Naive thymus-derived CD8-positive, alpha-beta T cell (primary cell): ENCODE measurements at places on chromosomes 7 and 10.

DNA sequence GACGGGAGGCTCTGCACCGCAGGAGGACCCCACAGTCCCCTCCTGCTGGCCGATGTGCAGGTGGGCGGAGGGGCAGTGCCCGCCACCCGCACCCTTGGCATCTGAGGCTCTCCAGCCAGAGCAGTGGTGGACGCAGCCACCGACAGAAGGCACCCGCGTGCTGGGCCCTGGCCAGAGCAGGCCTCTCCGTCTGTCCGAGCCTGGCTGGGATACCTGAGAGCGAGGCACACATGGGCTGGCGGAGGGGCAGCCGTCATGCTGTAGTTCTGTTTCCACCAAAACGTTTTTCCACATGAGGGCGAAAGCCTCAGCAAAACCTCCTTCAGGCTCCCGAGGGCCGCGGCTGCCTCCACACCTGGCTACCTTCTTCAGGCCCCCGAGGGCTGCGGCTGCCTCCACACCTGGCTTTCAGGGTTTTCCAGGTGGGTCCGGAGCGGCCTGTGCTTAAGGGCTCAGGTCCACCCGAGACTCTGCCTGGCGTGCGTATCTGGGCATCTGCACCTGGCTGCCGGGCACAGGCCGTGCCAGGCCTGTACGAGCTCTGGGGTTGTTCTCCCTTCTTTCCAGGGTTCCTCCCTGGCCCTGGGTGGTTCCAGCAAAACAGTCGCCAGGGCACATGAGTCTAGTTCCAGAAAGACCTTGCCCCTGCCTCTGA is 115.5 kb downstream of the INPP5A start:
- no peak for DNase-seq

DNA sequence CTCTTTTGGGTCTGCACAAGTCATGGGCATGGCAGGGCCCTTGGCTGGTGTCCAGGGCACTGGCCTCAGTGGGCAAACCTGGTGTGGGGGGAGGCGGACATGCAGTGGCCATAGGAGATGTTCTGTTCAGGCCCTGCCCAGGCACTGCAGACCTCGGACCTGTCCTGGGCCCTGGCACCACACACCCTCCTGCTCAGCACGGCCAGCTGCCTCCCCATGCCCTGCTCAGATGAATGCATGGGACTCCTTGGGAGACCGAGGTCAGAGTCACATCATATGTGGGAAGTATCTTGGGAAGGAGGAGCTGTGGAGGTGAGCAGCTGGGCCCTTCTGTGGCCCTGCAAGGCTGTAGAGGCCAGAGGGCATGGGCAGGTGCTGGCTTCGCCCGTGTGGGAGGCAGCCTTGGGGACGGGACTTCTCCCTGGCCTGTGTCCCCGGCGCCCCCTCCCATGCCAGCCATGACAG is 130.8 kb downstream of the VIPR2 start:
- DNase-seq = no peak

DNA sequence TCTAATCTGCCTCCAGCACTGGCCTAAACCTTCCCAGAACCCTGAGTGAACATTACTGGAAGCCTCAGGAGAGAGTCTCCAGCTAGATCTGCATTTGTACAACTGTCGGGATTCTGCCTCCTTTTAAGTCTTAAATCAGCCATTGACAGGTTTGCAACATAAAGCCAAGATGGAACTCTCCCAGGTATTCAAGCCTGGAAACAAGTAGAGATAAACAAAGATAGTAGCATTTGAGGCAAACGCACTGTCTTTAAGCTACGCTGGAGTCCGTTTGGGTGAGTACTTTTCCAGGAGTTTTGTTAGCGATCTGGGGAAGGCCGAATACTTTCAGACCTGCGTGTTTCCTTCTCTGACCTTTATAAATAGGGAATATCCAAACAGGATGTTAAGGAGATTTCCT is 317.2 kb upstream of the FZD8 start:
- DNase-seq = no peak

GRCh38 chr10:107971411-107971810 is 806.9 kb upstream of the SORCS1 start:
- DNase-seq = no peak

DNA sequence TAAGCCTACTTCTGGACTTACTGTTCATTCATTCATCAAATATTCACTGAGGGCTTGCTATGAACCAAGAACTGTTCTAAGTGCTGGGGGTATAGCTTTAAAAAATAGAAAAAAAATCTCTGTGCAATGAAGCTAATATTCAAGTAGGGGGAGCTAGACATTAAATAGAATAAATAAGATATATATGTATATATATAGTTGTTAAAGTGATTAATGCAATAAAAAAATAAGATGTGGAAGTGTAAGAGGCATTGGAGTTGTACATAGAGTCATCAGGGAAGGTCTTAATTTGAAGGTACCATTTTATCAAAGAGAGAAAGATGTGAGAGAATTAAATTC is 181.2 kb upstream of the AGR3 start:
- DNase-seq = no peak

DNA sequence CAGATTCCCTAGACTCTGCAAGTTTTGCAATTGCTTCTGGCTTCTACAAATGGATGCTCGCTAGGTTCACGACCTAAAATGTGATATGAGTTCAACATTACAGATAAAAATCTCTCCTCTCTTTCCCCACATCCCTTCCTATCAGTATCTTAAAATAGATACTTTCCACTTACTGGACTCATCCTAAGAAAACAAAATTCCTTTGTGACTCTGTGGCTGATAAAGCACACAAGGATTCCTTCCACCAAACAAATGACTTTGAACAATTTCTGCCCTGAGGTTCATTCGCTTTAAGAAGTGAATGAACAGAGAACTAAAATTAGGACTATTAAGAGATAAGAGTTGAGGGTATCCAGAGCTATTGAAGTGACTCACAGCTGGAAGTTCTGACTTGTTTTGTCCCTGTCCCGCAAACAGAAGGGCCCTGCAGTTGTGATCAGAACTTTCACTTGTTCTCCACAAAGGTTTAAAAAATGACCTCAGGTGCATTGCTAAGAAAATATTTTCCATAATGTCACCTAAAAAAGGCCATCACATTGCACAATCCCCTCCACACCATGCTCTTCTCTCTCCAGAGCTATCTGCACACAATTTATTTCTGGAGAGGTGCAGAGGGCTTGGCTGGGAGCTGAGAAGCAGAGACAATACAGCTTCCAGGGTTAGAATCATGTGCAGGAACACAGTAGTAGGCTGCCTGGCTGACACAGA is 96.1 kb downstream of the PIP4K2A start:
- no peak for DNase-seq

DNA sequence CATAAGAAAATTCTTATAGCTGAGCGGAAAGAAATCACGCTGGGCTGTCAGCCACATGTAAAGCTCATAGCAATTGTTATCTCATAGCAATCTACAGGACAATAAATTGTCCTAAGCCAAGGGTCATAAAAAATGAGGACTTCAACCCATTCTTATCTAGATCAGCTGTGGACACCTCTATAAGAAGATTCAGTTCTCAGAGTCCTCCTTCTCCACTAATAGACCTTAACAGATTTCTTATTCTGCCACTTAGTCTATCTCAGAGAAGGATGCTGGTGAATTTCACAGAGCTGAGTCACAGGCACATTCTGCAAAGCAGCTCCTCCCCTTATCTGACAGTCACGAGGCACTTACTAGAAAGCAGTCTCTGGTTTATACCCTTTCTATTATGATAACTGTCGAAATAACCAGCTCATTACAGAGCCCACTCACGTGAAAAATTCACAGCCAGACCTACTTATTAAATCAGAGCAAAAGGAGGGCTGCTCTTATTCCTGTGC is 185.3 kb upstream of the PCLO start:
- DNase-seq = no peak

- DNase-seq = no peak
Observed at GRCh38 chr10:52280051-52280450, 34.0 kb upstream of the DKK1 start.

DNA sequence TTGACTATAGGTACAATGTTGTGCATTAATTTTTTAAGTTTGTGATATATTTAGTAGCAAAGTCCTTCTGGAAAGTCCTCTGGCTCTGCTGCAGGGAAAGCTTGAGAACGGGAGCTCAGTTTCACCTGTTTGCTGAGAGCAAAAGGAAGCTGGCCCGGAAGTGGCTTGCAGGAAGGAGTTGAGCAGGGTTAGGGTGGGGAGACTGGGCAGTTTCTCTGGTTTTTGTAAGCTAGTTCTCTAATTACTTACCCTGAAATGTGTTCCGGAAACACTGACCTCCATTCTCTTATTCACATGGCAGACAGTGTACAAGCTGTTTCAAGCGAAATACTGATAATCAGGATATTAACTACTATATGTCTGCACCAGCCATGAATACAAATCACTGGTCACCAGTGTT is 22.3 kb downstream of the MAP3K8 start:
- peak; percentile 10 for DNase-seq

- DNase-seq = no peak
Observed at GRCh38 chr10:90148116-90148855, 446.9 kb downstream of the KIF20B start.

- no peak for DNase-seq
Observed at GRCh38 chr7:140678816-140679130, 6.0 kb downstream of the ADCK2 start.

GRCh38 chr10:62626817-62627216 is 177.7 kb upstream of the ADO start:
- no peak for DNase-seq

GRCh38 chr7:141754939-141755338 is 9.0 kb upstream of the TAS2R3 start:
- DNase-seq = no peak

DNA sequence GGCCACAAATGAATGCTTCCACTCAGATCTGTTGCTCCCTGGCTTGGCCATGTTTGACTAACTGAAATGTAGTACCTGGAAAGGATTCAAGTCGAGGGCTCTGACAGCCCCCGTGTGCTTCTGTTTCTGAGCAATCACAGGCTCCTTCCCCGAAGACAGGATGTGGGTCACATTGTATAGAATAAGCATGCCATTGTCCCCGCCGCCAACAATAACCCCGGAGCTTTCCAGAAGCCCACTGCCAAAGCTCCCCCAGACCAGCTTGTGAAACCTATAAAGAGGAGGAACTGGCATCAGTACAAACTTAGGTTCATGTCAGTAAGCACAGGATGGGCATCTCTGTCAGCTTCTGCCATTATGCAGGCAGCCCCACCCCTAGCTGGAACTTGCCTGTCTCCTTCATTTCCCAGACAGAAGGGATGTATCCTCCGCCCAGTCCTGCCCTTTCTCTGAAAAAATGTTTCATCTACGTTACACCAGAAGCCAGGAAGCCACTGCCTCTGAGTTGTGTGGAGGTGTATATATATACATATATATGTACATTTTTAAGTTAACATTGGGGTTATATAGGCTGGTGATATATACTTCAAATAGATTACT is 10.3 kb downstream of the SEC31B start:
- peak; percentile 25 for DNase-seq

DNA sequence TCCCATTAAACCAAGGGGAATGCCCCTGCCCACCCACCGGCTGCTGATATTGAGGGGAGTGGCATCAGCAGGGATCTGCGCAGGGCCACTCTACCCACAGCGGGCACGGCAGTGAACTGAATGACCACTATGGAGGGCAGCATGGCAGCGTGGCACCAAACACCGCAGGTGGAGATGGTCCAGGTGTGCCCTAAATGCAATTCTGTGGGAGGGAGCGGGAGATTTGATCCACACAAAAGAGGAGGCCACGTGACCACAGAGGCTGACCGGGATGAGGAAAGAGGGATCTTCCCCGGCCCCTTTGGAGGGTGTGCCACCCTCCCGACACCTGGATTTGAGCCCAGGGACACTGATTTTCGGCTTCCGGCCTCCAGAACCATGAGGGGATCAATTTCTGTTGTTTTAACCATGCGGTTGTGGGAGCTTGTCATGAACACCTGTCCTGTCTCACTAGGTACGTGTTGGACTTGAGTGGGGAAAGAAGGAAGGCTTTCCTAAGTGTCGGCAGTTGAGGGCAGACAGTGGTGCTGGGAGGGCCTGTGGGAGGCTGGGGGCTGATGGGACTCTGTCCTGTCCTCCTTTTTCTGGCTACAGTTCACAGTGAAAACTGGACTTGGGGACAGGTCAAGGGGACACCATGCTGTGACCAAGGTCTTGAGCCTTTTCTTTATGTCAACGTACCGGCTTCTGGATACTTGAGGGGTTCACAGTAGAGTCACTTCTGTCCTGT is 66.1 kb downstream of the CFAP46 start:
- DNase-seq = no peak

DNA sequence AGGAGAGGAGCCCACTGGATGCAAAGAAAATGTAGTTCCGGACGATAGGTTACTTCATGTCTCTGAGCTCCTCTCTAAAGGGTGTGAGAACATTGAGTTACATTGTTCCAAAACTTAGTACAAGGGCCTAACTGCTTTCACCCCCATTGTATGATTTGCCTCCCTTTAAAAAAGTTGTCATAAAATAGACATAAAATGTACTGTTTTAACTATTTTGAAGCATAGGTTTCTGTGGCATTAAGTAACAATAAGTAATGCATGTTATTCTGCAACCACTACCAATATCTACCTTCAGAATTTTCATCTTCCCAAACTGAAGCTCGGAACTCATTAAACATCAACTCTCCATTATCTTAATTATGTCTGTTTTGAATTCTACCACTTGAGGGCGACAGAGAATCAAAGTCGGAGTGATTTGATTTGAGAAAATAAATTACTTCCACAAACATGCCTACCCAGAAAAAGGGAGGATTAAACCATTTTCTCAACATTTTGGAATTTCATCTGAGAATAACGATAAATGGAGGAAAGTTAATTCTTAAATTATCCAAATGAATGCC is 2.7 kb downstream of the IGFBP1 start:
- peak; percentile 22 for DNase-seq

DNA sequence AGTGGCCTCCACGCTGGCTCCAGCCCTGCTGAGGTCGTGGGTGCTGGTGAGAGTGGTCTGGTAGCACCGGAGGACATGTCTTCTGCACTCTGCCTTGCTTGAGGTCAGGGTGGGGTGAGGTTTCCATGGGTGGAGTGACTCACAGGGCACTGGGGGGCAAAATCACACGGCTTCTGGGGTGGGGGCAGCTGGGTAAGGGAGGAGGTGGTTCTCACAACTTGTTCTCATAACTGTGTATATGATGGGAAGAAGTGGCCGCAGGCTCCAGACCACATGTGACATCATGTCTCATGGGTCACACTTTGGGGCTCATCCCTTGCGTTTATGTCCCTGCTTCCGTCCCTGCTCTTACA is 884 bp upstream of the PRF1 start:
- no peak for DNase-seq

DNA sequence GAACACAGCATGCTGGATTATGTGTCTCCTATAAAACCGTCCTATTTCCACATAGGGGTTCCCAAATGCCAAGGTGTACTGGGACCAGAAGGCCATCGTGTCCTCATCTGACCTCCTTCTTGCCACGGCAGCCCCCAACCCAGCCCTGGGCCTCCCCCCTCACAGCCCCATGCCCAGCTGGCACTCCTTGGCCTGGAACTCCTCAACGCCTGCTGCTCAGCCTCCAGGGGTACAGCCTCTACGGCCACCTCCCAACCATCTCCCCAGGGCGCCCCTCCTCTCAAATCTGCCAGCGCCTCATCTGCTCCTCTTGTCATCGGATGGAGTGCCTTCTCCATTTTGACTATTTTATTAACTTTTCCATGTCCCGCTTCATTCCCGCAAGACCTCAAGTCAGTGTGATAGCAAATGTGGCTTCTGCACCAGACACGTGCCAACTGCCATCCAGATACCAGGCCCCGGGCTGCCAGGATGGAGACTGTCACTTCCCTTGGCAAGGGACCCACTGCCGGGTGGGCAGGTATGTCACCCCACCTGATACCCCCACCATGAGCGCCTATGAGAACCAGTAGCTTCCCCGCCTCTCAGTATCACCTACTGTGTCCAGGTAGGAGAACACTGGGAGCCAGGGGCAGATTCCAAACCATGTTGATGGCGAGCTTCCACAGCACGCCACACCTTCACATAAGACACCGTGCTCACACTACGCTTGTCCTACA is 106.7 kb downstream of the EBF3 start:
- no peak for DNase-seq
